ENCODE measurements at places on chromosomes 16 and 17.

DNA sequence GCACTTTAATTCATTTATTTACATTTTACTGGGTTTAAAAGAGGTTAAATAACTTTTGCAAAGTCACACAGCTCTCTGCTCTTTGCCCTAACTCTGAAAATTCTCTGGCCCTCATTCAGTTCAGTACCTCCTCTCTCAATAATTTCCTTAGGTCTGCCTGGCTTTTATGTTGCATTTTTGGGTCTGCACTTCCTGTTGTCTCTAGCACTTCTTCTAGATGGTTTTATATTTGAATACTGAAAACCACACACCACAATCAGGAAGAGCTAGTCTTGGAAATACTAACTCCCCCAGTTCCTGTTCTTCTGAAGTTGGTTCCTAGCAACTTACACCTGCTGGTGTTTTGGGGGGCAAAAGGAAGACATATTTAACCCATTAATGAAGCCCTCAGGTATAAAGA is 577.9 kb downstream of the HS3ST4 start:
- DNase-seq: no peak

GRCh38 chr16:77692612-77693011 is 29.7 kb upstream of the NUDT7 start:
- no peak for DNase-seq

DNA sequence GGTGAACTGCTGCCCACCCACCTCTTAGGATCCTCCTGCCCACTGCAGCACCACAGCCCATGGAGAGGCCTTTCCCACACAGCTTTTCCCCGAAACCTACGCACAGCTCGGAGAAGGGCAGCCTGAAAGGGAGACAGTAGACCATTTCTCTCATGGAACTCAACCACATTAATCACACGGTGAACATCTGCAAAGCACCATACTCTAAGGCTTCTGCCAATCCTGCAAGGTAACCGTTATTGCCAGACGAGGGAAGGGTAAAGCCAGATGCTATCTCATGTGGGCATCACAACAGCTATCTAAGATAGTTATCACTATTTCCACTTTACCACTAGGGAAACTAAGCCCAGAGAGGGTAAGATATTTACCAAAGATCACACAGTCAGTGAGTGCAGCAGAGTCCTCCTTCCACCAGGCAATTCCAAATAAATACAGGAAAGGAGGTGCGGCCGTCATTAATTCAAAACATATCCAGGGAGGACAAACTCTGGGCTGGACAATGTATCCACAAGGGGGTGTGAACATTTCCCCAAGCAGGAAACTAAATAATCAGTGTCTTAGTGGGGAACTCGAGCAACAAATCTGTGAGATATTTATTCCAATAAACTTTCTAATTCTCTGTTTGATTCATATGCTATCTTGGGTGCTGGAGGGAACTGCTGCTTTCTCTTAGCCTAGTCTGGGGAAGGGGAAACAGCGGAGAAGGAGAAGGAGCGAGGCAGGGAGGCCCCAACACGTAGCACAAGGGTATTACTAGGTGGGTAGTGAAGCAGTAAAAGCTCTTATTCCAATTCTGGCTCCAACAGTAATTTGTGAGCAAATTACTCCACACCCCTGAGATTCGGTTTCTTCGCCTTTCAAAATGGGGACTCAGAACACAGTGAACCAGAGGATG is 723 bp downstream of the TMEM186 start:
- DNase-seq: no peak

GRCh38 chr17:28501421-28502284 is 4.5 kb upstream of the FOXN1 start:
- DNase-seq: no peak

DNA sequence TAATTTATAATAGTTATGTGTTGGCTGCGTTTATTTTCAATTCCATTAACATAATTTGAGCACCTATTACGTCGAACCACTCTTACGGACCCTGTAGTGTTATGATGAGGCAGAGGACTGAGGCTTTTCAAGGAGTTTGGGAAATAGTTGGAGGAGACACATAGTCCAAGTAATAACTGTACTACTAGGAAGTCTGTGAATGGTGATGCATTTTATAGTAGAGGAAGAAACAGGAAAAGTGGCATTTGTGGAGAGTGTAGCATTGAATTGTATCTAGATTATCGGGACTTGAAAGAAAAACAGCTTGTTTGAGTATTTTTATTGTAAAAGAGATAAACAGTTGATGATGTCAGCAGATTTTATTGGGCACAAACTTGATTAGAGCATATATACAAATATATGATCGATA is 1.7 kb downstream of the NFATC3 start:
- no peak for DNase-seq

All from NCI-H1436 treated with DMSO at 0.1 percent for 48 hours (cell line).